ENCODE measurements at places on chromosomes 6 and 20. TPM values are rescaled to one million over a fixed set of nuclear protein-coding genes. Genes with fewer than 3 reads are reported as not detected.

PLEKHG1 gene
- 0.60 TPM for polyA plus RNA-seq

MACROD2 gene
- 0.30 TPM for polyA plus RNA-seq

TTI1 gene
- 14.5 TPM for polyA plus RNA-seq

GTSF1L gene
- polyA plus RNA-seq, result not detected

NUDT3 gene
- 8.1 TPM for polyA plus RNA-seq

C20orf204 gene
- 0.11 TPM for polyA plus RNA-seq

PTK7 gene
- polyA plus RNA-seq, result 76.7 TPM

EPHA7 gene
- not detected for polyA plus RNA-seq

- DNase-seq, result no peak
Measured at GRCh38 chr6:136173519-136174507, 76.3 kb downstream of the MTFR2 start.

DNA sequence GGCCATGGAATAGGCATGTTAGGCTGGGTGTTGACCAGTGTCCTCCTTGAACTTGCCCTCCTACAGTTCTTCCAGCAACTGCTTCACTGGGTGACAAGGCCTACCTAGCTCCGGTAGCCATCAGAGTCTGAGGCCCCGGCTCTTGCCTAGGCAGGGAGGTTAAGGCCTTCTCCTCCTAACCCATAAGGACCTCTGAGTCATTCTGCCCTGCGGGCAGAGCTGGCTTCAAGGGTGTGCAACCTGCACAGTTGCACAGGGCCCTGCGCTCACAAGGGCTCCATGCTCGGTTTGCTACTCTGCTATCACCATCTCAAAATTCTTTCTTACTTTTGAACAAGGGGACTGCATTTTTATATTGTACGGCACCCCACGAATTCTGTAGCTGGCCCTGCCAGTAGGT is 17.9 kb downstream of the KCNB1 start:
- DNase-seq, result no peak

DNA sequence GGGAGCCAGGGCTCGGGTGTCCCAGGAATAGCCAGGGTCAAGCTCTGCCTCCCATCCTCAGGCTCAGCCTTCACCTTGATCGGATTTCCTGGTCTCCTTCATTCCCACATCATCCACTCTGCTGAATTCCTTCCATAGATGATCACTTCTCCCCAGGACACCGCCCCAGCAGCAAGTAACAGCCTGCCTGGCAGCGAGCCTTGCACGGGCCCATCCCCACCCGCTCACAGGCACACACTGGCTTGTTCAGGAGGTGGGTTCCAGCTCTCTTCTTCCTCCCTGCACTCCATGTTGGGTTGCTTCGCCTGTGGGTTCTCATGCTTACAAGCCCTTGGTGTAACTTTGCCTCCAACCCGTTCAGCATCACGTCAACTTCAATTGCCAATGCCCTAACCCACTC is 113.0 kb upstream of the IYD start:
- DNase-seq, result peak; percentile 92

GRCh38 chr6:101268541-101268940 is 125.0 kb upstream of the GRIK2 start:
- DNase-seq, result peak; percentile 12

GRCh38 chr6:162964488-162965140 is 236.8 kb downstream of the PACRG start:
- peak; percentile 99 for DNase-seq

DNA sequence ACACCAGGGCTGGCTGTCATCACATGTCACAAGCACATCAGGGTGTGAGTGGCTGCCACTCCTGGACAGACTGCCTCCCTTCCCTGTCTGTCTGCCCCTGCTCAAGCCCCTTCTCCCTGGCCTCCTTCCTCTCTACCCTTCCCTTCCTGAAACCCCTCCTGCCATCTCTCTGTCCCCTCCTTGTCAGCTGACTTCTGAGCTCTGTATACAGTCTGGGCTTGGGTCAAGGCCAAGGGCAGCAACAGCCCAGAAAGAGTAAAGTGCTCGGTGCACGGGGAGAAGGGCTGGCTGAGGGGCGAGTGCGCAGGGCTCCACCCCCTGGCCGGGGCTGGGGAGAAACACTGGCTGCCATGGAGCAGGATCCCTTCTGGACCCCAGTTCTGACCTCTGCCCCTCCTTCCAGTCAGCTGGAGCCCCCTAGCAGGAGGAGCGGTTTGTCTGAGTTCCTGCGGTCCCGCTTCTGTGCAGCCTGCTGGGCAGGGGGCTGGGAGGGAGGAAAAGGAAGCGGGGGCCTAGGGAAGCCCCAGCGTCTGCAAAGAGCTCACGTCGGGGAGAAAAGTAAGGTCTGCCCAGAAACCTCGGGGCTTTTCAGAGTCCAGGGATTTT is 2.0 kb downstream of the LKAAEAR1 start:
- no peak for DNase-seq

GRCh38 chr6:153162172-153162571 is 31.1 kb upstream of the RGS17 start:
- DNase-seq, result no peak

DNA sequence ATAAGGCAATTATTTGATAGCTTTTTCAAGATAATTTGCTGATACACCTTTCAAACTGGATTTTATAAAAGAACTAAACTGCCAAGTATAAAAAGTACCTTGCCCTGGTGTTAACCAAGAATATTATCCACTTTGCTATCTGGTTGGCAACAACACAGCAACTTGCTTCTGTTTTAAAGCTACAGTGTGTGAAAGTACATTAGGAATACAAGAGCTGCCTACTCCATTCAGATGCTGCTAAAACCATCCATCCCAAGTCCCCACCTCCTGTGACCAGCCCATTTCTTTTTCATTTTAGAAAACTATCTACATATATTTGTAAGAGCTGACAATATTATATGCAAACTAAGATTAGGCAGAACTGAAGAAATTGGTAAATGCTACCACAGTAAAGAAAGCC is 12.8 kb downstream of the CLDN20 start:
- DNase-seq, result no peak

DNA sequence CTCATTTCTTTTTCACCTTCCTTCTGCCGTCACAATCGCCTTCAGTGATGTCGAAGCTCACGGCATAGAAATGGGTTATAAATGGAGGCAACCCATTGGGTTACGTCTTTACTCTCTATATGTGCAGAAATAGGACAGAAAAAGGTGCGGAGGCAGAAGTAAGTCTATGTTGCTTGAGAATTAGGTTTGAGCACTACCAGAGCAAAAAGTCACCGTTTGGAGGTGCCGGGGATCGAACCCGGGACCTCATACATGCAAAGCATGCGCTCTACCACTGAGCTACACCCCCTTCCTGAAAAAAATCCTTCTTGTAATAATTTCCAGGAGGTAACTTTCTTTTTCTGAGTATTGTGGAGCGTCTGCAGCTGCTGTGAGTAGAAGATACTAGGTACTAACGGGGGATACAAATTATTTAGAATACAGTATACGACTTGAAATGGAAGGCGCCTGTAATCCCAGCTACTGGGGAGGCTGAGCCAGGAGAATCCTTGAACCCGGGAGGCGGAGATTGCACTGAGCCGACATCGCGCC is 134.2 kb downstream of the TRIM27 start:
- DNase-seq, result peak; percentile 76

DNA sequence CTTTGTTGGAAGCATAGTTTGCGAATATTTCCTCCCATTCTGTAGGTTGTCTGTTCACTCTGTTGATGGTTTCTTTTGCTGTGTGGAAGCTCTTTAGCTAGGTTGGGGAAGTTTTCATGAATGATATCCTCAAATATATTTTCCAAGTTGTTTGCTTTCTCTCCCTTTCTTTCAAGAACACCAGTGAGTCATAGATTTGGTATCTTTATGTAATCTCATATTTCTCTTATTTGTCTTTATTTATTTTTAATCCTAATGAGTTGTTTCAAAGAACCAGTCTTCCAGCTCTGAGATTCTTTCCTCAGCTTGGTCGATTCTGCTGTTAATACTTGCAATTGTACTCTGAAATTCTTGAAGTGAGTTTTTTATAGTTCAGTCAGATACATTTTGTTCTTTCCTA is 628.0 kb upstream of the ID4 start:
- DNase-seq, result no peak
